ENCODE measurements at places on chromosomes 5 and 9.

- no peak for DNase-seq
Observed at GRCh38 chr5:148386041-148386440, 2.3 kb downstream of the FBXO38 start.

DNA sequence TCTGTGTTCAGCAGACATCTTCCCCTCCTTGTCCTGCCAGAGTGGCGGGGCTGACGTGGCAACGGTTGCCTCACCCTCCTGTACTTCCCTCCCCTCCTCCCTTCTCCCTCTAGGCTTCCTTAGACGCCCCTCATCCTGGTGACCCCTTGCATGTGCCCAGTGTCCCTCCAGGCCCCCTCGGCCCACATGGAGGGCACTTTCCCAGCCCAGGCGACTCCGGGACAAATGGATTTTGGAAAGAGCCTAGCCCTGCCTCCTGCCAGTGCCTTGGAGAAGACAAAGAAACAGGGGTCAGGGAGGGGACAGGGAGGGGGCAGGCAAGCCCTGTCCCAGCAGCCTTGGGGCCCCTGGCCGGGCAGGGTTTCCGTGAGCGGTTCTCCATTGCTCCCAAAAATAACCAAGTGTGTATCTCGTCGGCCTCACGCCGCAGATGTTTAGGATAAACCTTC lies 38.3 kb upstream of the NEURL1B start:
- no peak for DNase-seq

- DNase-seq: no peak
Observed at GRCh38 chr5:10789726-10790125, 28.7 kb upstream of the DAP start.

- DNase-seq: no peak
Observed at GRCh38 chr9:133064241-133065069, 2.7 kb downstream of the CEL start.

GRCh38 chr9:22921742-22922141 lies 475.1 kb downstream of the DMRTA1 start:
- DNase-seq: no peak

GRCh38 chr5:17177501-17178372 lies 39.7 kb upstream of the BASP1 start:
- no peak for DNase-seq

GRCh38 chr5:166860426-166860825 lies 1431.0 kb upstream of the WWC1 start:
- DNase-seq: no peak

DNA sequence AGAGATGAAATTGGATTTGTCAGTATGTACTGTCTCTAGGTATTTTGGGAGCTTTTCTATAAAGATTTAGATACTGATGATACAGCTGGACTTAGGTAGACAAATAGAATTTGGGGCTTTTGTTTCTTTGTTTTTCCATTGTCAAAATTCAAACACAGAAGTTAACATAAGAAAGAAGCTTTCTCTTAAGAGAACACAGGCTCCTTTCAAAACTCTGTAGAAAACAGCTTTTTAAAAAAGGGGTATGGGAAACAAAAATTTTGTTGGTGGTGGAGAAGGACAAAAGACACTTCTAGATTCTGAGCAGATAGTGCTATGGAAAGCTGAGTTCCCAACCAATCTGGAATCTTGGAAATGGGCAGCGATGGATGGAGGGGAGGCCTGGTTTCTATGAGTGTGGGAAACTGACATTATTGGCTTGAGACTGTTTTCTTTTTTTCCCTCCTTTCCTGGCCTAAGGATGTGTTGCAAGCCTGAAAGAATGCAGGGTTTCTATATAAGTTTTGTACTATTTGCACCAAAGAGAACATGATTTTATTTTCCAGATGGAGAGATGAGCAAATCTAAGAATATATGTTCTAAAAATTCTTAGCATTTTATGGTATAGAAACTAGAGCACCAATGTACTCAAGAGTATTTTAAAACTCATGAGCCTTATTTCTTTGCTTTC lies 240.0 kb downstream of the PRR16 start:
- no peak for DNase-seq
